ENCODE measurements at places on chromosomes 6 and 20.

- DNase-seq, result no peak
Observed at GRCh38 chr6:41442352-41442672, 103.9 kb upstream of the FOXP4 start.

DNA sequence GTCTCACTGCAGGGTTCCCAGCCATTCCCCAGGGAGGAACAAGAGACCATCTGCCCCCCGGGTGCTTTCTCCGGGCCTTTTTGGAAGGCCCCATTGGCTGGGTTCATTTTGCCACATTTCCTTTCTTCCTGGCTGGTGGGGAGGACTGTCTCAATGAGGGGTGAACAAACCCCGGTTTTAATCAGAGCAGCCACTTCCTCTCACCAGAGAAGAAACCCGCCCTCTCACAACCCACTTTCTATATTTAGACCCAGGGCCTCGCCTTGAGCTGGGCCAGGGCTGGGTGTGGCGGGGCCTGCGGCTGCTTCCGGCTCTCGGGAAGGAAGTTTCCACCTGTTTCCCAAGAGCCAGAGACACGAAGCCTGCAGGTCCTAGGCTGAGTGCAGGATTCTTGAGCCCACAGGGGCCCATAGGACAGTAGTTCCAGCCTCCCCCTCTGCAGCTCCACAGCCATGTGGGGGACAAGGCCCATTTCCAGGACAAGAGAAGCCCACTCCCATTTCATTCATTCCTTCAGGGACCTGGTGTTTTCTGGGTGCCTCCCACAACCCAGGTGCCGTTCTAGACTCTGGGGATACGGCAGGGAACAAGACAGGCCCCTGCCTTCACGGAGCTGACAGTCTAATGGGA is 41.8 kb downstream of the RBM38 start:
- DNase-seq, result peak; percentile 73

DNA sequence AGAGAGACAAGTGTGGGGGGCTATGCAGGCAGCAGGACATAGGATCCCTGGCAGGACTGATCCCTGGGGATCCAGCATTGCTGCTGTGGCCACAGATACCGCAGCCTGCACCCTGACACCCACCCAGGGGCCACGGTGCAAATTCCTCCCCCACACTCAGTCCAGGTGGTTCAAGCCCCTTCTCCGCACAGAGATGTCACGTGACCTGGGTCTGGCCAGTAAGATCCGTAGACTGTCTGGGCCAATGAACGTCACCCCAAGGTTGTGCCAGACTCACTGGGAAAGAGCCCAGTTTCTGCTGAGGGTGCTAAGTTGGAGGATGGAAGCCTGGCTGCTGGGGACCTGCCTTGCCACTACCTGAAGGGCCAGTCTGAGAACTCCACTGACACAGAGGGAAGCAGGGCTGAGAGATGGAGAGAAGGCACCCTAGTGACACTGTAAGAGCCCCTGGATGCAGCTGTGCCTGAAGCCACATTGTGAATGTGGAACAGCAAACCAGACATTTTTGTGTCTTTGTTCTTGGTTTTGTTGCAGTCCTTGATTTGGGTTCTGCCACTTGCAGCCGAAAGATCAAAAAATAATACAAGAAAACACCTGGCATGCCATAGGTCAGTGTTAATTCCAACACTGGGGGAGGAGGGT is 228.6 kb downstream of the PREX1 start:
- DNase-seq, result no peak

- no peak for DNase-seq
Observed at GRCh38 chr20:58019850-58020625, 208.4 kb downstream of the ANKRD60 start.

- DNase-seq, result no peak
Observed at GRCh38 chr6:122902326-122902725, 93.7 kb upstream of the CLVS2 start.

GRCh38 chr6:40586369-40587201 is 579 bp downstream of the LRFN2 start:
- peak; percentile 33 for DNase-seq

DNA sequence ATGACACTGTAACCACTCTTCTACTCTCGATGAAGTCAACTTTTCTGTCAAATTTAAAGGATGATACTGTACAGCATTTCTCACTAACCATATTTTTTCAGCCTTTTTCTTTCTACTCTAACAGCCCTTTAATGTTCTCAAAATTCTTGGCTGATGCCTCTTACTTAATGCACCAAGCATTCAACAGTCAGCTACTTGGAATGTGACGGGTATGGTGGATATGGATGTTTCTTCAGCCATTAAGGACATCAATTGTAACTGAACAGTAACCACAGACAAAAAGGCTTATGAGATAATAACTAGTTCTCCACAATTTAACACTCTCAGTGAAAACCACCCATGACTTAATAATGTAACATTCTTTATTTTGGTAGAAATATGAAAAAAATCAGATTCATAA is 467.2 kb upstream of the ZNF337 start:
- DNase-seq, result no peak

DNA sequence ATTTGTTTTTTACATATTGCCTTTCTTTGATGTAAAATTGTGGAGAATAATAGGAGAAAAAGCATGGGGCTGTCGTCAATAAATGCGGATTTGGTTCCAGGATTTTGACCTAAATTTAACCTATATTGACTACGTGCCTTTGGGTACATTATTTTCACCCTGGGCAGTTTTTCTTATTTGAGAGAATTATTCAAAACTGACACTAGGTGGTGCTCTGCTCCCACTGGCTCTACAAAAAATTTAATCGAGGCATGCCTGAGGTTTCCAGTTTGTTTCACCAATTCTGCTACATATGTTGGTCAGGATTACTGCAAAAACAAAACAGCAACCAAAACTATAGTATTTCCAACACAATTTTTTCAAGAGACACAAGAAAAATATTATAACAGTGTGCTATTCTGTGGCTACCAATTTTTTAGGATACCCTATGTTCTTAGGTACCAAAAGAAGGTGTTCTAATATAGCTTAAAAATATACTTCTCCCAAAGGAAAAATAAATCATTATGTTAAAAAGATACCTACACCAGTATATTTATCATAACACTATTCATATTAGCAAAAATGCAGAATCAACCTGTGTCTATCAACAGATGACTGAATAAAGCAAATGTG is 48.6 kb upstream of the FABP7 start:
- no peak for DNase-seq

DNA sequence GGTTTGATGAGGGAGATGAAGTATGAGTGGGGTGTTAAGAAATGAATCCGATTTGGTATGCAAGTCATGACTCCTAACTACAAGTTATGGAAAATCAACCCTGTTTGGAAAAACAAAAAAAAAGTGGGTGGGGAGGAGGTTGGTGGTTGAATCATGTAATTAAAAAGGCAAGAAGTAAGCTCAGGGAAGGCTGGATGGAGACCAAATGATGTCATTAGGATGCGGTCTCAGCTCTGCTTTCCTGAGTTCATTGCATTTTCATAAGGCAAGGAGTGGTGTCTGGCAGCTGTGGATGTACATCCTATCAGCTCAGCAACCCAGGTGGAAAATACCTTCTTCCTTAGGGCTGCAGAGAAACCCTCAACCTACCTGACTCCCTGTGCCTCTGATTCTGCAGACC is 60.4 kb upstream of the AKAP12 start:
- DNase-seq, result no peak

GRCh38 chr6:138882369-138883017 is 86.6 kb downstream of the ECT2L start:
- no peak for DNase-seq

DNA sequence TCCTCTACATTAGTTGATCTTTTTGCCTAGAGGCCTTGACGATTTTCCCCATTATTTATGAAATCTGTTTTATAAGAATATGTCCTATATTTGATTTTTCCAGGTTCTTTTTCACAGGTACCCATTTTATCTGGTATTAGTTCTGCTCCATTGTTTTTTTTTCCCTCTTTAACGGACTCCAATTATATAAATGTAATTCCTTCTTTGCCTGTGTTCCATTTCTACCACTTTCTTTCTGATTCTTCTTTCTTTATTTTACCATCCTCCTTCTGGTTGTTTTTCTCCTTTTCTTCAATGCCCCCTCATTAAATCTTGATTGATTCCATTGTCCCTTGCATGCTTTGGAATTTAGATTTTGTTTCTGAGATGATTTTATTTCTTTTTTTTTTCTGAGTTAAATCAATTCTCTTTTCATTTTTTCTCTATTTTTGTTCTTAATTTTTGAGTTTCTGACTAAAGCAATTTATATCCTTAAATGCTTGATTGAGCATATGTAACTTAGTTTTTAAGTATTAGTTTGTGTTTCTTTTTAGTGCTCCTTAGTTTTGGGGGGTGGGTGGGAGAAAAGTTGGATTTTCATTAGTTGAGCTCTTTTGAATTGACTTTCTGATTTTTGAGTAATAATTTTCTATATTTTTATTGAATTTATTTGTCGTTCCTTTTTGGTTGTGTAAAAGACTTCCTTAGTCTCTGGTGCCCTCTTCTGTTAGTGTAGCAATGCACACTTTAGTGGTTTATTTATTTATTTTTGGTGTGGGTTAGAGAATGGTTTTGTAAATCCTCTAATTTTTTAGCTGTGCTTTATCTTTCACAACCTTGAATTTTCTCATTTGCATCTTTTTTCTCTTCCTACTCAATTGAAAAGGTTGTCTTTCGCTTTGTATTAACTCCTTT is 140.8 kb downstream of the FARS2 start:
- no peak for DNase-seq

GRCh38 chr6:17714879-17715851 is 8.4 kb upstream of the NUP153 start:
- DNase-seq, result peak; percentile 39

GRCh38 chr6:52407467-52407866 is 12.7 kb upstream of the EFHC1 start:
- no peak for DNase-seq

- no peak for DNase-seq
Observed at GRCh38 chr6:20173833-20174792, 38.2 kb downstream of the MBOAT1 start.

DNA sequence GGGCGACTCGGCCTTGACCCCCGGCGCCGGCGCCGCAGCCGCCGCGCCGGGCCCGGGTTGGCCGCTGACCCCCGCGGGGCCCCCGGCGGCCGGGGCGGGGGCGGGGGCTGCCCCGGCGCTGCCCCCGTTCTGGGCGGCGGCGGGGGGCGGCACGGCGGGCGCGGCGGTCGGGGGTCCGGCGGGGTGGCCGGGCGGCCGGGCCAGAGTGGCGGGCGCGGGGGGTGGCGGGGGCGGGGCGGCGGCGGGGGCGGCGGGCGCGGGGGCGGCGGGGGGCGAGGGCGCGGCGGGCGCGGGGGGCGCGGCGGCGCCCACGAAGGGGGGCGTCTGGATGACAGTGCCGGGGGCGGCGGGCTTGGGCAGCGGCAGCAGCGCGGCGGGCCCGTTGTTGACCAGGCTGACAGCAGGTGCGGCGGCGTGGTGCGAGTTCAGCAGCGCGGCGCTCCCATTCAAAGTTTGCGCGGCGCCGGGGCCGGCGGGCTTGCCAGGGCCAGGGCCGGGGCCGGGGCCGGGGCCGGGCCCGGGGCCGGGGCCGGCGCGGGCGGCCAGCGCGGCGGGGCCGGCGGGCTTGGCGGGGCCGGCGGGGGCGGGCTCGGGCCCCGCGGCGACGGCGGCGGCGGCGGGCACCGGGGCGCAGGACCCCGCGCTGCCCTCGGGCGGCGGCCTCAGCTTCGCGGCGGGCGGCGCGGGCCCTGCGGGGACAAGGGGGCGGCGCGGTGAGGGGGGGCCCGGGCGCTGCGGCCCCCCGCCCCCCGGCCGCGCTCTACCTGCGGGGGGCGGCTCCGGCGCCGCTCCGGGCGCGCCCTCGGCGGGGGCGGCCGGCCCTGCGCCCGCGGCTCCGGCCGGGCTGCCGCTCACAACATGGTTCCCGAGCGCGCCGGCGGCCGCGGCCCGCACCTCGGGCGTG is 659 bp downstream of the TAF4 start:
- no peak for DNase-seq

DNA sequence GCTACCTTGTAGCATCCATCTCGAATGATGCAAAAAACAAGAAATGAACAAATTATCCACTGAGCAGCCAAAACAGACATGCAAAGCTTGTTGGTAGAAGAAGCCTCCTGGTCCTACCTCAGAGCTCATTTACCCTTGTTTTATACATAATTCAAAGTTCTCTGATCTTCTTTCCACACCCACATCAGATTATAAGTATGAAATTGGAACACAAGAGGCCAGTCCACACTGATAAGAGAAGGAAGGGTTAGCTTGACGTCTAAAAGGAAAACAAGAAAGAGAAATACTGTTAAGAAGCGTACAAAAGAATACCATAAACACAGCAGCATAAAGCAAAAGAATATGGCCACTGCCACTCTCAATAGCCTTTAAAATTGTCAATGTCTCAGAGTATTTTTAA is 49.7 kb downstream of the FAM83B start:
- DNase-seq, result no peak

- DNase-seq, result peak; percentile 70
Observed at GRCh38 chr20:35269055-35269781, 8.7 kb downstream of the MMP24OS start.

DNA sequence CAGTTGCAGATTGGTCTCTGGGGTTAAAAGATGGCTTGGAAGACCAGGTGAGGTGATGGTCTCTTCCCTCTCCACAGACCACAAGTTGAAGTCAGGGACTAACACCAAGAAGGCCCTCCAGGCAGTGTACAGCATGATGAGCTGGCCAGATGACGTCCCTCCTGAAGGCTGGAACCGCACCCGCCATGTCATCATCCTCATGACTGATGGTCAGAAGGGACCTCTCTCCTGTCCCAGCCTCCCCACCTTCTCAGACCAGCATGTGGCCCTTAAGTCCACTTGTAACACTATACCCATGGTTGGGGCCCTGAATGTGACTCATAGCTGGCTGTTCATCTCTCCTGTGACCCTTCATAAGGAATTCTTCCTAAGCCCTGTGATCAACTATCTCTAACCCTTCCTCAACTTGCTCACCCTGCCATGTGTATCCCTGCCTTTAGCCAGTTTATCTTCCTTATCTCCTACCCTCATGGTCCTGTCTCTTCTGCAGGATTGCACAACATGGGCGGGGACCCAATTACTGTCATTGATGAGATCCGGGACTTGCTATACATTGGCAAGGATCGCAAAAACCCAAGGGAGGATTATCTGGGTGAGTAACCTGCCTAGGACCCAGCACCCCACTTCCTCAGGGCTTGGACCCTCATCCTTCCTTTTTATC is 3.0 kb downstream of the CFB start:
- no peak for DNase-seq

- no peak for DNase-seq
Observed at GRCh38 chr6:105676857-105677256, 274.0 kb upstream of the PREP start.
